Adrenal gland (tissue), 19 donors: ENCODE measurements at places on chromosomes 2 and 18. TPM values are rescaled to one million over a fixed set of nuclear protein-coding genes. Genes with fewer than 3 reads are reported as not detected.

SPIRE1 gene
- total RNA-seq, result 74.0 TPM

CD8B gene
- total RNA-seq, result 0.49 TPM

DSEL gene
- 5.1 TPM for total RNA-seq

CXXC1 gene
- 28.6 TPM for total RNA-seq

VAMP5 gene
- 86.8 TPM for total RNA-seq

COMMD1 gene
- 89.9 TPM for total RNA-seq

RPRM gene
- total RNA-seq, result 5.6 TPM

PLCL1 gene
- 9.7 TPM for total RNA-seq

L3MBTL4 gene
- 8.9 TPM for total RNA-seq

PREB gene
- total RNA-seq, result 91.5 TPM

CAPN14 gene
- 0.10 TPM for total RNA-seq
